ENCODE measurements at places on chromosomes 3 and 15. TPM values are rescaled to one million over a fixed set of nuclear protein-coding genes. Genes with fewer than 3 reads are reported as not detected.

DNA sequence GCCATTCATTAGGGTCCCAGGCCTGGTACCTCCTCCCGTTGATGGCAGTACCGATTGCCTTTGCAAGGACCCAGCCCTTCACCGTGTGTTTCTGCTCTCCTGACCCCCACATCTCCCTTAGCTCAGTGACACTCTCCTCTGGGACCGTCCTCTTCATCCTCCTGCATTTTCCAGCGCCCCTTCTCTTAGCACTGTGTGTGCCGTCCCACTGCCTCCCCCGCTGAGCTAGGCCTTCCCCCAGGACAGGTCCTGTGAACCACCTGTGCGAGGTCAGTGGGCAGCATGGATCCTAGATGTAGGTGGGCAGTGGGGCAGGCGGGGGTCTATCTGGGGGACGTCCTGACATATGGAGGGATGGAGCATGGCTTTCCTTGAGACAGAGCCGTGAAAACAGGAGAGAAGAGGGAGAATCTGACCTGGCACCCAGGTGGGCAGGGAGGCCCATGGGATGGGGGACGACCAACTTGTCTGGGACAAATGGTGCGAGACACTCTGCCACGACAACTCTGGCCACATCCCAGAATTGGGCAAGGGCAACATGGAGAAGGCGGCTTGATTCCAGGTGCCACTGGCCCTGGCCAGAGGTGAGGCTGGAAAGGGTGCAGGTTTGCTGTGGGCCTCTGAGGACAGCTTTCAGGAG lies 87.7 kb upstream of the ALDH1L1 start:
- no peak for DNase-seq

- DNase-seq, result peak; percentile 80
Measured at GRCh38 chr3:44117239-44117638, 124.4 kb upstream of the TOPAZ1 start.

DNA sequence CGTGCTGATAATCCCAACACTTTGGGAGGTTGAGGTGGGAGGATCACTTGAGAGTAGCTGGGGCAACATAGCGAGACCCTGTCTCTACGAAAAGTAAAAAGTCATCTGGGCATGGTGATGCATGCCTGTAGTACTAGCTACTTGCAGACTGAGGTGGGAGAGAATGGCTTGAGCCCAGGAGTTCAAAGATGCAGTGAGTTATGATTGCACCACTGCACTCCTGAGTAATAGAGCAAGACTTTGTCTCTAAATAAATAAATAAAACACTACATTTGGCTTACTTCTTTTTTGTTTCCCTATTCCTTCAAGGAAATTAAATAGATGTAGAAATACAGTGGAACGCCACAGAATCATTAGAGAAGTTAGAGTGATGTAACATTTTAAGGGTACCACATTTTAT lies 20.1 kb upstream of the LDHAL6B start:
- DNase-seq, result no peak

GRCh38 chr3:16392717-16393116 lies 120.8 kb downstream of the RFTN1 start:
- no peak for DNase-seq

The HTR3C gene
- not detected for total RNA-seq

DNA sequence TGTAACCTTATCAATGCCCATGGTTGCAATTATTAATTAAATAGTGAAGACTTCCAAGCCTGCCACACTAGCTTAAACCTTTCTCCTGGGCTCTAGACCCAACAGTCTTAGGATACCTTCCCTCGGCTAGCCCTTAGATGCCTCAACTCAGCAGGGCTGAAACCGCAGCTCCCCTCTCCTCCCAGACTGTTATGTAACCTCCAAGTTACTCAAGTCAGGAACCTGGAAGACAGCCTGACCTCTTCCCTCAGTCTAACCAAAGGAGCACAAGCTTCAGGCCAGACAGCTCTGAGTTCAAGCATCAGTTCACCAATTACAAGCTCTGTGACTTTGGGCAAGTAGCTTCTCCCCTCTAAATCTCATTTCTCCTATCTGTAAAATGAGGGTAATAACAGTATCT lies 70.5 kb upstream of the HACD2 start:
- DNase-seq, result no peak

- DNase-seq, result peak; percentile 79
Measured at GRCh38 chr3:123755085-123755484, 129.0 kb downstream of the MYLK start.

The GCNT3 gene
- 1.3 TPM for total RNA-seq

DNA sequence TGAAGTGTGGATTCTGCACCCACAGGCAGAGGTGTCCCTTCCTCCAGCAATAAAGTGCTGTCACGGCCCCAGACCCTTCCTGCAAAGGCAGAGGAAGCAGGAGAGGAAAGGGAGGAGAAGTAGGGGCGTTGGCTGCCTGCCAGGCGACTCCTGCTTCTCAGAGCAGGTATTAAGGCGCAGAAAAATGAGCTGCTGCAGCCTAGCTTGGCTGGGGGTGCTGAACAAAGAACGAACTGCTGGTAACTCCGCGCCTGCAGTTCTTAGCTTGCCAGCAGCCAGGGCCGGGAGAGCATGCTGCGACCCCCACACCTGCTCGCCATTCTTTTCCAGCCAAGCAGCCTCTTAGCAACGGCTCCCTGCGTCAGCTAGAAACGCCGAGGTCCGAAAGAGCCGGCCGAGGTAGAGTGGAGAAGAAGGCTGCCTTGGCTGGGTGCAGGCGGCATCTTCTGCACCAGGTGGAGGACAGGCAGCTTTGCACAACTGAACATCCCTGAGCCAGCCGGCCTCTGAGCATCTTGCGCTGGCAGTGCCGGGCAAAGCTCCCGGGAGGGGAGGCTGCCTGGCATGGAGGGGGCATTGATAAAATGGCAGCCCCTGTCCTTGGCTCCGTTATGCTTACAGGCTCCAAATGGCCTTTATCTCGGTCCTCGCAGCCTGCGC lies 296.0 kb downstream of the MEX3B start:
- DNase-seq, result peak; percentile 38

GRCh38 chr3:128113817-128114794 lies 9.5 kb downstream of the RUVBL1 start:
- no peak for DNase-seq

The TMCO5A gene
- not detected for total RNA-seq

- DNase-seq, result no peak
Measured at GRCh38 chr3:186996356-186996755, 66.0 kb downstream of the ST6GAL1 start.

GRCh38 chr3:72041511-72041910 lies 256.6 kb upstream of the PROK2 start:
- DNase-seq, result no peak

- no peak for DNase-seq
Measured at GRCh38 chr3:156175570-156175969, 55.2 kb downstream of the KCNAB1 start.

GRCh38 chr3:33791477-33792166 lies 6.8 kb upstream of the PDCD6IP start:
- DNase-seq, result no peak

- no peak for DNase-seq
Measured at GRCh38 chr3:152301745-152302181, 33.0 kb downstream of the MBNL1 start.

DNA sequence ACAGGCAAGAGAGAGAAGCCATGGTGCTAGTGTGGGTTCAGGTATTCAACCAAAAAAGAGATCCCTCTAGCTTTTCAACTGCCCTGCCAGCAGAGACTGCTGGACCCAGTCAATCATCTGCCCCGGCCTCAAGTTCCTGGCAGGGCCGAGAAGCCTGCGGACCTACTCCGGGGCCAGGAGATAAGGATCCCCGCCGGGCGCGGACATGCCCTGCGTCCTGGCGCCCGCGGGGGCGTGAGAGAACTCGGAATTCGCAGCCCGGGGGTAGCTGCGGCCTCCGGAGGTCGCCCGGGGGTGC lies 821 bp upstream of the MAGI1 start:
- peak; percentile 87 for DNase-seq

DNA sequence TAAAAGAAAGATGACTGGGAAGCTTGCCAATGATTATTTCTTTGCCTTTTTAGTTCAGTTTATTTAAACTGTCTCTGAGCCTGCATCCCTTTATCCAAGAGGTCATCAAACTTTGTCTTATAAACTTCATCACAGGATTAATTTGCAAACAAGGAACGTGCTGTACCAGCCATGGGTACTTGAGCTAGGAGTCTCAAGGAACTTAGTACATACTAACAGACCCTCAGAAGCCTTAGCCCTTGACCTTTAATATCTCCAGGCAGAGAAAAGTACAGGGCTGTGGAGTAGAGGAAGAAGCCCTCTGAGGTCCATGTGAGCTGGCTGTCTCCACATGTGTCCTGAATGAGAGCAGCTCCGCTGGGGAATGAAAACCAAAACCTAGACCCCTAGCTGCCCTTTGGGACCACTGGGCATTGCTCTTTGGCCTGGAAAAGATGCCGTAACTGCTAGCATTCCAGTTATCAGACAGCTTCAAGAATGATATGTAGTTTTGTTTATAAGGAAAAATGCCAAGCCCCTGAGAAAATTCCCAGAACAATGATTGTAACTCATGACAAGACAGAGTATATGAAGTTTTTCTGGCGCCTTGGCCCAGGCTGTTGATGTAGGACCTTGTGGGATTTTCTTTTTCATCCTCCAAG lies 92.1 kb downstream of the ASB7 start:
- DNase-seq, result no peak

DNA sequence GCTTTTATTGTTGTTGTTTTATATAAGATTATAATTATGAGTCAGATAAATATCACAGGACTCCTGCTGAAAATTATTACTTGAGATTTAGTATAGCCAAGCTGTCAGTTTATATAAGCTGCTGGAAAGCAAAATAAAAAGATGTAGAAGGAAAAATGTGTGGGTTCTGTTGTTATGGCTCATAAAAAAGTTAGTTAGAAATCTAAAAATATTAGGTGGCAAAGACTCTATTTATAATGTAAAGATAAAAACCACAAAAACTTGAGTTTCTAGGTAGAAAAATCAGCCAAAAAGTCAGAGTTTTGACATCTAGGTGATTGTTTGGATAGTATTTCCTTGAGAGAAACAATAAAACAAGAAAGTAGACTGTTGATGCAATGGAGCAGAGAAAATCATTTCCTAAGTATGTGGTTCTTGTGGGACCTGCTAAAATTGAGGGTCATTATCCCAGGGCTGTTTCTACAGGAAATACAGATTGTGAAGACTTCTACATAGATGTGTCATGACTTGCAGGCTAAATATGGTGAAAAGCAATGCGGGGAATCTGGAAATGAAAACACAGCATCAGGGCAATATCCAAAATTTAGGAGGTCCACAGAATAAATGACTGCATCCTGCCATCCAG lies 1109.6 kb upstream of the CADM2 start:
- no peak for DNase-seq
